ENCODE measurements at places on chromosomes 5 and 9.
A peak's percentile ranks its signal among the peaks of the same experiment; 100 is the strongest.

DNA sequence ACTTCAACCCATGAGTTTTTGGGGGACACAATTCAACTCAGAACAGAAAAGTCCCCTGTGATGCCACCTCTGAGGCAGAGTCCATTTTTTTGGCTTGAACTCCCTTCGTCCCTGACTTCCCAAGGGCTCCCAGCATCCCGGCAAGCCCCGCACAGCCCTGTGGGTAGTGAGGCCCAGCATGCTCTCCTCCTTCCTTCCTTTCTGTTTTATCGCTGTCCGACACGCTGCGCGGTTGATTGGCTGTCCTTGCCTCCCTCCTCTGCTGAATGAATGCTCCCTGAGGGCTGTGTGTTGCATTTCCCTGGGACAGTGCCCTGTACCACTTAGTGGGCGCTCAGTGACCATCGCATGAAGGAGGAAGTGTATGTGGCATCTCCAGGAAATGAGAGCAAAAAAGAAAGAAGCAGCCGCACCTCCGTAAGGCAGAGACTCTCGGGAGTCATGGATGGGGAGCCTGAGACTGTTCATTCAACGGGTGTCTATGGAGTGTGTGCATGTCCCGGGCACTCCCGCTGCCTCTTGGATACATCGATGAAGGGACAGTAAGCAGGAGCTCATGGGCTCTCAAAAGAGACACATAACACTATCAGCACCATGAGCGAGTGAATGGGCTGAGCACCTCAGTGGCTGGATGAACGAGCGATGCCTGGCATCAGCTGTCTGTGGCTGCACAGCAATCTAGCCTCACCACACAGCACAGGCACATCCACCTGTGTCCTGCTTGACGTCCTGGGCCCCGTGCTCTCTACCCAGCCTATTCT is 10.1 kb upstream of the IRX4 start:
- no peak for DNase-seq

GRCh38 chr5:34005681-34006080 is 2.2 kb downstream of the AMACR start:
- DNase-seq = no peak

GRCh38 chr5:139379626-139380449 is 3.3 kb downstream of the SLC23A1 start:
- DNase-seq = peak; percentile 0

DNA sequence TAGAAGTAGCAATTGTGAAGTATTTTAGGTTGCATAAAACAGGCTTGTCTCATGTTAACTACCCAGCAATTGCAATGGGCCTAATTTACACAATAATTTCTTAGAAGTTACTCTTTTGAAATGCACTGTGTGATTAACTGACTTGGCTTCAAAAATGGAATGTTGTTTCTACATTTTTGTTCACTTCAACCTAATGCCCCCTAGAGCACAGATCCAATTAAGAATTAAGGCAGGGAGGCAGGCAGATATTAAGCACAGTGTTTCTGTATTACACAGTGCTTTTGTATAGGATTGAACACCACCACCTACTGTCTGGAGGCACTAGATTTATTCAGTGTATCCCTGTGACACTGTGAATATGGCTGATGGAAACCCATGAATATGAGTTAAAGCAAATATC is 302.1 kb downstream of the FBXL17 start:
- DNase-seq = peak; percentile 29

DNA sequence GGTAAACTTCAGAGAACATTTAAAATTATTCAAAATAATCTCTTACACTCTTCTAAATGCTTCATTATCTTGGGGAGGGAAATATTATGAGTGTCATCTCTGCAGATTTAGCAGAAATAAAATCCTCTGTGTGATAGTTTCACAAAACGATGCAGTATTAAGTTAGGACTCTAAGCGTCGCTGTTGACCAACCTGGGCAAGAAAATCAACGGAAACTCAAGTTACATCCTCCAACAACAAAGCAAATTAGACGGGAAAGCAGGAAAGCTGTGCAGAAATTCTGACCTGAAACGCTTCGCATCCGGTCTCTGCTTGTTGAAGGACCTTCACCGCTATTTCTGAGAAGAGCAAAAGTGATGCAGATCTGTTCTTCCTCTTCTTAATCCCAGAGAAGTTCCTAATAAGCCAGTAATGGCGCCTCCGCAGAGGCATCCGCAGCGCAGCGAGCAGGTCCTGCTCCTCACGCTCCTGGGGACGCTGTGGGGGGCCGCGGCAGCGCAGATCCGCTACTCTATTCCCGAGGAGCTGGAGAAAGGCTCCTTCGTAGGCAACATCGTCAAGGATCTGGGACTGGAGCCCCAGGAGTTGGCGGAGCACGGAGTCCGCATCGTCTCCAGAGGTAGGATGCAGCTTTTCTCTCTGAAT is at the start of gene PCDHGA6:
Gene PCDHGA6, plus strand, starts transcription at position 219 of the 645 bp plus-strand sequence. Its CDS starts 193 bp downstream, at position 412.
- DNase-seq = no peak

GRCh38 chr5:140324041-140324600 is 21.2 kb upstream of the PFDN1 start:
- no peak for DNase-seq

- DNase-seq = peak; percentile 41
Observed at GRCh38 chr5:167710444-167711073, 580.9 kb upstream of the WWC1 start.

DNA sequence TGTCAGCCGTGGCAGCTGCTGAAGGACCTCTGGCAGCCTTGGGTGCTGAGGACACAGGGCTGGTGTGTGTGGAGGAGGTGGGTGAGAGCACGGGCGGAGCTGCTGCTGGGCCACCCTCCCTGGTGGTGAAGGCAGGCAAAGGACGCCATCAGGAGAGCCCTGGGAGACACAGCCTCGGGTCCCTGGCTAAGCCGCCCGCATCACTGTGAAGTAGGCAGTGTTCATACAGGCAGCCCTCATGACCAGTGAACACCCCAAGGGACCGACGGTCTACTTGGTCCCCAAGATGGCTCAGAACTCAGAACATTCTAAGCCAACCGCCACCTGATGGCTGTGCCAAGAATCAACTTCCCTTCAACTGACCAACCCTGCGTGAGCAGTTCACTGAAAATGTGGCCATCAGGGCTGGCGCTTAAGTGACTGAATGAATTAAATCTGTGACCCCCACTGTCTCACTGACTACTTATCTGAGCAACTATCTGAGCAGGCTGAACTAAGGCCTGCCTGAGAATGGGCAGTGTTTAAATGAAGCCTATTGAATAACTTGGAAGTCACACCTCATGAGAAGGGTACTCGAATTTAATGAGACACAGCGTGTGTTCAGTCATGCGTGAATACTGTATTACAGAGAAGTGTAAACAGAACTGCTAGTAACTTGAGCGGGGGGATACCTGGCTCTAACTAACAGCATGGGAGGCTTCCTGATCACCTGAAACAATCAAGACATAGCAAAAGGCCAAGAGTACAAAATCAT is 54.7 kb upstream of the SIMC1 start:
- DNase-seq = no peak

DNA sequence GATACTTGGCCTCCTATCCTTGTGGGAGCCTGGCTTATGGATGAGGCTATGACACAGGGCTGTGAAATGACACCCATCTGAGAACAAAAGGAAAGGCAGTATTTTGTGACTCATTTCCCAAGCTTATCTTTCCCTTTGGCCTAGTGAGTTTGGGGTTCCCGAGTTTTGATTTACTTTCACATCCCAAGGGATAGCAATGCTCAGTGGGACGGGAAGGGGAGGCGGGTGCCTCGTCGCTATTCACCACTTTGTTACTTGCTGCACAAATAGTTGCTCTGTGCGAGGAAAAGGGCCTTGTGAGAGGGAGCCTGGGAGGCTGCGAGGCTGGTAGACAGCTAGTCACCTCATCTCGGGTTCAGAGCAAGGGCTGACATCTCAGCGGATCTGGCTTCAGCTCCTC is 59.1 kb upstream of the ENTREP1 start:
- DNase-seq = no peak

DNA sequence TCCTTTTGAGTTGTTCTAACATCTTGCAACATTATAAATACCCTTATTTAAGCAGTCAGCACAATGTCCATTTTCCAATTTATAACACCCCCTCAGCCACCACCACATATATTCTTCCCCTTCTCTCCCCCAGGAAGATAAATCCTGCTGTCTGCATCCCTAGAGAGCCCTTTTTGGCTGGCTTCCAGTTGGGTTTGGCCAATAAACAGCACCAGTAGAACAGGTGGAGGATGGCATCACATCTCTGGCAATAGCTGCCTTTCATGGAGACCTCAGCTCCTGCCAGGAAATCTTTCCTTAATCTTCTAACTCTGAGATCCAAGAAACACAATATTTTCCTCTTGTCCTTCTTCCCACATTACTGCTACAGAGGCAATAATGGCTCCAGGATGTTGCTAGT is 53.7 kb downstream of the TRIM36 start:
- DNase-seq = no peak

DNA sequence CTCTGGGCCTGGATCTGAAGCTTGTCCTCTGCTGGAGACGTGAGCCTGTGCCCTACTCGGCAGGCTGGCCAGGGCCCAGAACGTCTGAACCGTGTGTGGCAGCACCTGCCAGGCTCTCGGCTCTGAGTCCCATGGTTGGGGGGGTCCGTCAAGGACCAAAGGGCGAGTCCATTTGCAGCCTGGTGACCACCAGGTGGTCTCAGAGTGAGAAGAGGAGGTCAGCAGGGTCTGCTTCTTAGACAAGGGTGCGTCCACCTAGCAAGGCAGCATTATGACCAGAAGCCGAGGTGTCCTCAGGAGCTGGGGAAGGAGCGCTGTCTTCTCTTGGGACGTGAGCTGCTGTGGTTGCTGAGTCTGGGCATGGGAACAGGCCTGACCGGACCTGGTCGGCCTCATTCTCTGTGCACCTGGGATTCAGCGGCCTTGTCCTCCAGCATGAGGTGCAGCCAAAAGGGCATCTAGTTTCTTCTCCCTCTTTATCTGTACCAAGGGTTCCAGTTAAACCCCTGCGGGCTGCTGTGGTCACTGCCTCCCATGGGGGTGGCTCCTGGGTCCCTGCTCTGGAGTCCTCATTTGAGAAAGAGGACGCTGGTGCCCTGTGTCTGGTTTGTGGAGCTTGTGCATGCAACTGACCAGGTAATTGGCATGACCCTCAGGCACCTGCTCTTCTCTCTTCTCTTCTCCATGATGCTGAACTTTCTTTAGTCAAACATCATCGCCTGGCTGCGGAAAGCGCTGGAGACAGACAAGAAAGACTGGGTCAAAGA is 14.4 kb downstream of the EXOC3 start:
- no peak for DNase-seq

- DNase-seq = no peak
Observed at GRCh38 chr9:10331157-10331556, 281.6 kb downstream of the PTPRD start.

DNA sequence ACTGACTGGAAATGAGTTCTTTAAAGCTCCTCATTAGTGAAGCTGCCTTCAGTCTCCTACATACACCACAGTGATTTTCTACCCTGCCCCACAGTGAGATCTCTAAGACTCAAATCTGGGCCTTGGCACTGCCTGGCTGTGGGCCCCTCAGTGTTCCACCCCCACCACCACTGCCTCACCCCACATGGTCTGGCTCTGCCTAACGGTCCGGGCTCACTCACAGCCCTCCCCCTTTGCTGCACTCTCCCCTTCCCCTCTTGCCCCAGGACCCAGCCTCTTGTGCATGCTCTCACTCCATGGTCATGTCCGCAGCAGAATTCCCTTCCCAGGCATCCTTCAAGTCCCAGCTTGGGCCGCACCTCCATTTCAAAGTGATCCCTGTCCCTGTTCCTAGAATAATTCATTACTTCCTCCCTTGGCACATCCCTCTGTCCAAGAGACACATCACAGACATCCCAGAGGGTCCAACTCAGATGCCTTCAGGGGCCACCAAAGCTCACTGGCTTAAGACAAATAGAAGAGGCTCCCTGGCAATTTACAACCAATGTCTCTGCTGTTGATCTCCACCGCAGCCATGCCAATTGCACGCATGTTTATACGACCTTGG is 56.7 kb downstream of the HRH2 start:
- DNase-seq = no peak

- peak; percentile 87 for DNase-seq
Observed at GRCh38 chr9:129174102-129174723, 3.8 kb downstream of the IER5L start.

GRCh38 chr5:169944115-169944514 is 36.2 kb downstream of the INSYN2B start:
- no peak for DNase-seq

GRCh38 chr5:176647843-176648473 is 674 bp downstream of the TSPAN17 start:
- peak; percentile 45 for DNase-seq

DNA sequence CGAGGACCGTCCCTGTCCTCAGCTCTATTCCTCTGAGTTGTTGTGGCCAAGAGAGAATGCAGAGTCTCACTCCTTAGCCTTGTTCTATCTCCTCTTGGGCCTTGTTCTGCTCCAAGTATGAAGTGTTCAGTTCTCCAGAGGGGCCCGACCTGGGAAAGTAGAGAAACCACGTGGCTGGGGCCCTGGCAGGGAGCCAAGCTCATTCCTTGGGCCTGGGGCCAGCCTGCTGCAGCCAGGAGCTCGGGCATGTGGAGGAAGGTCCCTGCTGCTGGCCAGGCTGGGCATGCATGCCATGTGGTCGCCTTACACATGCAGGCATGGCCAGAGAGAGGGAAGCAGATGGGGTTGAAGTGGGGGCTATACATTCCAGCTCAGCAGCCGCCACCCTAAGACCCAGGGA is 60.7 kb downstream of the COL27A1 start:
- DNase-seq = peak; percentile 24

DNA sequence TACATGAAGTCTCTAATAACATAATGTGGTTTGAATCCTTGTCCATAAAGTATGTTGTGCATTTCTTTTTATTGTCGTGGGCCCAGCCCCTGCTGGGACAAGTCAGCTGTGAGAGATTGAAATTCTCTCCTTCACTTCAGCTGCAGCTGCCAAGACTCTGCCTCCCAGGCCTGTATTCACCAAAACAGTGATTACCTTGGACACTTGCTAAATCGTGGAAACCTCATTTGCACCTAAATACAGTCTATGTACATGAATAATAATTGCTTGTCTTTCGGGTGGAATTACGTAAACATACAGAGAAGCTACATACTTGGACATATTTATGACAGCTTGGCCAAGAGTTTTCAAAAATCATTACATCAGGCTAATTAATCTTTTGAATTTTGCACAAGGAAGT is 898.5 kb upstream of the SEMA6A start:
- DNase-seq = no peak

DNA sequence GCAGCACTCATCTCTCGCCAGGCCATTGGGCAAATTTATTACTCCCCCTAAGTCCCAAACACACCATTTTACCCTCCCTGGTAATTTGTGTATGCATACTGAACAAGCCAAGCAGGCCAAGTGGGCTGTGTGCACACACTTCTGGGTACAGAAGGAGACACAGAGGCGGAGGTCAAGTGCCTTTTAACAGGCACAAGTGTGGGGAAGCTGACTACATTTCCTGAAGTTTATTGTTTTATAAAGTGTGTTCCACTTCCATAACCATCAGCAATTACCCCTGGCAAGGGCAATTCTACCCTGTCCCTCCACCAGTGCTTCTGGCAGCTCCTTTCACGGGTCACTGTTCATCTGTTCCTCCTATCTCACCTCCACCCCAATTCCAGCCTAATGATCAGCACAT is 93.9 kb downstream of the SETX start:
- DNase-seq = no peak

- peak; percentile 75 for DNase-seq
Observed at GRCh38 chr5:39475881-39476842, 51.4 kb upstream of the DAB2 start.

All from AG08395 (cell line).